Uterus (tissue), 4 donors: ENCODE measurements at places on chromosomes 7 and 10. TPM values are rescaled to one million over a fixed set of nuclear protein-coding genes. Genes with fewer than 3 reads are reported as not detected.

The FBXL13 gene
- total RNA-seq: 12.9 TPM

The MPLKIP gene
- 8.7 TPM for total RNA-seq

The CFAP58 gene
- 1.6 TPM for total RNA-seq

The ANKRD30A gene
- total RNA-seq: not detected

The PSMG3 gene
- total RNA-seq: 143 TPM
